Testis (tissue), 5 donors: ENCODE measurements at places on chromosomes 3 and 15.

DNA sequence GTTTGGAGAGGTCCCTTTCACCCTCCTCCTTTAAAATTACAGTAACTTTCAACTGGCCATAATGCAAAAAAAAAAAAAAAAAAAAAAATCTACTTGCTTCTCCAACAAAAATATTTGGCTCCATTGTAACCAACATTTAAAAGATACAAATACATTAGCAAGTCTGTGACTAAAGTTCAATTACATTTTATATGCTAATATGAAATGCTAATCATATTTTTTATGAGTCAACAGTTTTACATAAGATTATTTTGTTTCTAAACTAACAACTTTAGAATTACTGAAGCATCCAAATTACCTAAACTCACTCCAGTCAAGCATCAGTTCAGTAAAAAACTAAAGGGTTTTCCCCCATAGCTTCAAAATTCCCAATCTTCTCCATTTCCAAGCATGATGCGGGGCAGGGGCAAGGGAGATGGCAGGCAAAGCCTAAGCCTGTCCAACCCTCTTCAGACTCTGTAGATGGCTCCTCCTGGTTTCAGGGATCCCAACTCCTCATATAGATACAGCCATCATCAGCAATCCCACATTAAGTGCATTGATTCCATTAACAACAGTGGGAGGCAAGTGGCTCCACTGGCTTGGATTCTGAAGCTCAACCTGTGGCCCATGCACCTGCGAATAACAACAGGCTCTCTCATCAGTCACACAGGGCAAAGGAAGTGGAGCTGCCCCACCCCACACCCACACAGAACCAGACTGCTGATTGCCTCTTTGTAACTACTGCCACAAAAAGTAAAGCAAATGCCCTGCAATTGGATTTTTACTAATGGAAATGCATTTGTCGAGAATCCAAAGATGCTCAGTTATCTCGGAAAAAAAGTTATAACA is 15.0 kb downstream of the SFMBT1 start:
- no peak for DNase-seq

- no peak for DNase-seq
These were observed 82.6 kb upstream of the CSPG5 start for GRCh38 chr3:47661121-47661752.

GRCh38 chr15:57218826-57219576 is 157.3 kb upstream of the CGNL1 start:
- DNase-seq = no peak

DNA sequence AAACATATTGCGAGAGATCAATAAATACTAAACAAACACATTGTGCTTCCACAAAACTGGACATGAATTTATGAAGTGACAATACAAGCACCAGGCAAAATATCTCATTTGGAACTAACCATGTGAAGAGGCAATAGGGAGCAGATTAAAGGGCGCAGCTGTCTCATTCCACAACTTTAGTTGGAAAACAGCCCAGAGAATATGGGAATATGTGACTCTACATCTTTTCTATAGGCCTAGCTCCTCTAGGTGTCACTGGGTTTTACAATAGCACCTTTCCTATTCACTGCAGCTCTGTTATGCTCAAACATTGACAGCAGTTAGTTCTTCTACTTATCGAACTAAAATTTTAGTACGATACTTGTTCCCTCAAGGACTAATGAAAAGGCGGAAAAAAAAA is 866.3 kb upstream of the GBE1 start:
- no peak for DNase-seq

DNA sequence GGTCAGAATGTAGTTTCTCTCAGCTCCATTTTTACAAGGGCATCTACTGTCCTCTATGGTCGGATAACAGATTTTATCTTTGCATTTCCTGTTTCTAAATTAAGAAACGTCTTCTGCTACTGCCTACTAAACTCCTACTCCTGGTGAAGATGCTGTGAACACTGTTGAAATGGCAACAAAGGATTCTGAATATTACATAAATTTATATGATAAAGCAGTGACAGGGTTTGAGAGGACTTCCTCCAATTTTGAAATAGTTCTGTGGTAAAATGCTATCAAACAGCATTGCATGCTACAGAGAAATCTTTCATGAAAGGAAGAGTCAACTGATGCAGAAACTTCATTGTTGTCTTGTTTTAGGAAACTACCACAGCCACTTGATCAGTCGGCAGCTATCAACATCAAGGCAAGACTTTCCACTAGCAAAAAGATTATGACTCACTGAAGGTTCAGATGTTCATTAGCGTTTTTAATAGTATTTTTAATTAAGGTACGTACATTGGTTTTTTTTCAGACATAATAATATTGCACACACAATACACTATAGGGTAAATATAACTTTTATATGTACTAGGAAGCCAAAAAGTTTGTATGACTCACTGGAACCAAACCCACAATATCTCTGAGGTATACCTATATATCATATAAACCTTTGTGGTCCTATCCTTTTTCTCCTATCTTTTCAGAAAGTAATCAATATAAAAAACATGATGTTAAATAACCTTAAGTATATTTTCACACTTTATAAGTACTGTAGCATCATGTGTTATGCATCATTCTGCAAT is 156.1 kb downstream of the STAG1 start:
- no peak for DNase-seq

- no peak for DNase-seq
These were observed 73.2 kb downstream of the CHDH start for GRCh38 chr3:53773021-53773436.

GRCh38 chr3:10721101-10721500 is 94.9 kb upstream of the SLC6A11 start:
- DNase-seq = no peak

DNA sequence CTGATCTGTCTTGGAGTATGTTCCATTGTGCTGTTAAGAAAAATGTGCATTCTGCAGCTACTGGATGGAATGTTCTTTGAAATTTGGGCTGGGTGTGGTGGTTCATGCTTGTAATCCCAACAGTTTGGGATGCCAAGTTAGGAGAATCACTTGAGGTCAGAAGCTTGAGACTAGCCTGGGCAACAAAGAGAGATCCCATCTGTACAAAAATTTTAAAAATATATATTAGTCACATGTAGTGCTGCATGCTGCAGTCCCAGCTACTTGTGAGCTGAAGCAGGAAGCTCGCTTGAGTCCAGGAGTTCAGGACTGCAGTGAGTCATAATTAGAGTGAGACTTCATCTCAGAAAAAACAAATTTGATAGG is 62.8 kb upstream of the PLSCR4 start:
- no peak for DNase-seq

DNA sequence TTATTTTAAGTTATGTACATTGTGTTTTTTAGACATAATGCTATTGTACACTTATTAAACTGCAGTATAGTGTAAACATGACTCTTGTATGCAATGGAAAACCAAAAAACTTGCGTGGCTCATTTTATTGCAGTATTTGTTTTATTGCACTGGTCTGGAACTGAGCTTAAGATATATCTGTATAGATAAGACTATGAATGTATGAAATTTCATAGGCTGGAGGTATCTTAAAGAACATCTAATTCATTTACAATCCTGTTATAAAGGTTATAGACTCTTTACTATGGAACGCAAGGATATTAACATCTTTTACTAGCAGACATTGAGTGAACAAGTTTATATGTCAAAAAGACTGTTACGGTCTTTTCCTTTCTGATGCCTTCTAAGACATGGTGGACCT is 459.4 kb downstream of the IL5RA start:
- DNase-seq = no peak

GRCh38 chr15:38312190-38312589 is 59.6 kb downstream of the SPRED1 start:
- no peak for DNase-seq

DNA sequence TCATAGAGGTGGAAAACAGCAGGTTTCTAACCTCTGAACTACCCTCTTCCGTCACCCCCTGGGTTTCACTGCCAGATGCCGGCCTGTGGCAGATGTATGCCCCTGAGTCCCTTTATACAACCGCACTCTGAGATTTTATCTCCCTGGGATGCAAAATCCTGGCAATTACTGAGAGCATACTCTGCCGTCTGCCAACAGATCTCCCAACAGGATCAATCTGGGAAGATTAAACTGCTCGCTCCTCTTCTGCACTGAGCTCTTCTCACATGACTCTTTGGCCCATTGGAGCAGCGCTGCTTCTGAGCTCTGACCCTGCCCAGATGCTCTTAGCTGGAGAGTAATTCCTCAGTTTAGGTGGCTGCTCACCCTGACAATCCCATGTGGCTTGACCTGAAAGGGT is 133.2 kb downstream of the LIPC start:
- DNase-seq = no peak

- peak; percentile 66 for DNase-seq
These were observed 21.3 kb downstream of the EFCC1 start for GRCh38 chr3:129022114-129023007.

GRCh38 chr3:138463724-138464490 is 29.5 kb downstream of the ESYT3 start:
- no peak for DNase-seq

- DNase-seq = peak; percentile 47
These were observed 1.0 kb upstream of the RYR3 start for GRCh38 chr15:33309602-33310276.

GRCh38 chr15:75696311-75696720 is 16.3 kb downstream of the CSPG4 start:
- DNase-seq = no peak

DNA sequence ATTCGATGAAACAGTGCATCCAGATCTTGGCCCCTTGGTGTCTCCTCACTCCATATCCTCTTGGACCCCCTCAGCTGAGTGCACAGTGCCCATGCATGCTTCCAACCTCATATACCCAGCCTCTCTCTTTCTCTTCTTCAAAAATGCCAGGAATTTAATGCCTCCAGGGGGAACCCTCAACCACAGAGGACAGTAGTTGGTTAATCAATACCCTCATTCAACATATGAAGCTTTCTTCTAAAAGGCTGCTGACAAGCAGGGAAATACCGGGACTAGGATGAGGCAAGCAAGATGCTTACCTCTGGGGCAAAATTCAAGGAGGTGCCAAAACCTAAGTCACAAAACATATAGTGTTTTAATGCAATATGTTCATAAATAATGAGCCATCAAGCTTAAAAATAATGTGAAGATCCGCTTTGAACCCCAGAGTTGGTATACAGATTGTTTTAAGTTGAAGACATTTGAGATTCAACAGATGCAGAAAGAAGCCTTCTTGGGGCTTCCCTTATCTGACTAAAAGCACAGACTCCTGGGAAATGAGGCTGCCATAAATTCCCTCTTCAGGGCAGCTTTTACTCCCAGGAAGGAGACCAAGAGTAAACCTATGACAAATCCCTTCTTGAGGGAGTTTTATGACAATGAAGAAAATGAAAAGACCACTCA is 48.2 kb upstream of the FHIT start:
- DNase-seq = no peak

GRCh38 chr3:155744626-155745324 is at the start of gene PLCH1:
Gene PLCH1, minus strand, starts transcription at chr3:155745071. Its CDS starts 40,847 bp downstream, at chr3:155704224.
- DNase-seq = peak; percentile 74

GRCh38 chr15:67838789-67839332 is 984 bp downstream of the RNU6-1 start:
- DNase-seq = peak; percentile 79

GRCh38 chr3:55888282-55888885 is 401.3 kb upstream of the WNT5A start:
- DNase-seq = no peak

- DNase-seq = peak; percentile 66
These were observed 154.2 kb upstream of the TNIK start for GRCh38 chr3:171614318-171614921.

DNA sequence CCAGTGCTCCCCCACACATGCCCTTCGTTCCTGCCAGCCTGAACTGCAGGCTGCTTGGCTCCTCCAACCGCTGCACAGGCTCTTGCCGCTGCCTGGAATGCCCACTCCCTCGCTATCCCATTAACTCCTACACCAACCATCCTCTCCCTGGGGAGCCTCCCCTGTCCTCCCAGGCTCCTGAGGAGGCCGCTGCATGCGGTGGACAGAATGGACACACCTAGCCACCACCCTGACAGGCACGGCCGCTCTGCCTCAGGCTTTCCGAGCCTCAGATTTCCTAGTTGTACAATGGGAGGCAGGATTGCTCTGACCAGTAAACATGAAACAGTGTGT is 2.3 kb downstream of the PLXNB1 start:
- DNase-seq = peak; percentile 46

DNA sequence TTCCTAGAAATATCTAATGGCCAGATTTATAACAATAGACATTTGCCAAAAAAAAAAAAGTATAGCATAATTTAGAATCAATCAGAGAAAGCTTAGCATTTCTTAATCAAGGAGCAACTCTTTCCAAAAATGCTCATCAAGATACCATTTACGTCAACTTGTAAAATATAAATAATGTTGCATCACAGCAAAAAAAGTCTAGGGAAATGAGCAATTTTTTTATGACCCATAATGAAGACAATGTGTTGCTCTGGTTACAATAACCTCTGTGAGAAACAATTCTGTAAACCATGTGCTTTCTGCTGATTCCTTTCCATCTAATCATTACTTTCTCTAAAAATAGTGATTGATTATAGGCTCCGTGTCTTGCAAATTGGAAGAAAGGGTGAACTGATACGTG is 36.3 kb downstream of the KBTBD8 start:
- DNase-seq = no peak

GRCh38 chr3:42504334-42505127 is 2.1 kb downstream of the VIPR1 start:
- no peak for DNase-seq

DNA sequence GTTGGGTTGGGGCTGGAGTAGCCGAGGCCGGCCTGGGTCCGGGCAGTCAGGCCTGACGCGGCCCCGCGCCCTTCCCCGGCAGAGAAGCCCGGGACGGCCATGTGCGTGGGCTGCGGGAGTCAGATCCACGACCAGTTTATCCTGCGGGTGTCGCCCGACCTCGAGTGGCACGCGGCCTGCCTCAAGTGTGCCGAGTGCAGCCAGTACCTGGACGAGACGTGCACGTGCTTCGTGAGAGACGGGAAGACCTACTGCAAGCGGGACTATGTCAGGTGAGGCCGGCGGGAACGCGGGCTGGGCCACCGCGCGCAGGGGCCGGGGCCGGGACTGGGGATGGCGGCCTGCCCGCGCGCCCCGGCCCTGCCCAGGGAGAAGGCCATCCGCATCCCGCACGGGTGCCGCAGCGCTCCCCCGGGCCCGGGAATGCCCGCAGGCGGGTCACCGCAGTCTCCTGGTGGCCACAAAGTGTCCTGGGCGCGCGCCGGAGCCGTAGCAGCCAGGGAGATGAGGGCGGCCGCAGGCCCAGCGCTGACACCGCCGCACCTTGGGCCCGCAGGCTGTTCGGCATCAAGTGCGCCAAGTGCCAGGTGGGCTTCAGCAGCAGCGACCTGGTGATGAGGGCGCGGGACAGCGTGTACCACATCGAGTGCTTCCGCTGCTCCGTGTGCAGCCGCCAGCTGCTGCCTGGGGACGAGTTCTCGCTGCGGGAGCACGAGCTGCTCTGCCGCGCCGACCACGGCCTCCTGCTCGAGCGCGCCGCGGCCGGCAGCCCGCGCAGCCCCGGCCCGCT is 1.3 kb downstream of the ISL2 start:
- DNase-seq = no peak
